Lower lobe of right lung (tissue), 2 donors: ENCODE measurements at places on chromosomes 3 and 15. TPM values are rescaled to one million over a fixed set of nuclear protein-coding genes. Genes with fewer than 3 reads are reported as not detected.

The SPATA12 gene
- 0.15 TPM for total RNA-seq

The MYEF2 gene
- total RNA-seq = 18.8 TPM

The GOLGA8T gene
- not detected for total RNA-seq

The ADGRG7 gene
- total RNA-seq = not detected

The DPPA2 gene
- total RNA-seq = not detected

The DAZL gene
- not detected for total RNA-seq

The STRIT1 gene
- not detected for total RNA-seq

The SEMA5B gene
- 0.71 TPM for total RNA-seq

The OIP5 gene
- total RNA-seq = 0.62 TPM

The RASSF1 gene
- 39.5 TPM for total RNA-seq

The AGTR1 gene
- 10.8 TPM for total RNA-seq

The ALDH1A2 gene
- total RNA-seq = 49.4 TPM

The AHSG gene
- total RNA-seq = not detected

The ELL3 gene
- 5.1 TPM for total RNA-seq

The SCN10A gene
- total RNA-seq = not detected

The CYFIP1 gene
- total RNA-seq = 153 TPM

The GOLGA6A gene
- total RNA-seq = not detected

The SNX1 gene
- total RNA-seq = 157 TPM

The PODXL2 gene
- 2.2 TPM for total RNA-seq

The NUP210 gene
- 22.2 TPM for total RNA-seq

The DHX36 gene
- 65.5 TPM for total RNA-seq

The MUC20 gene
- total RNA-seq = 14.3 TPM

The MKRN3 gene
- 0.41 TPM for total RNA-seq

The SEMA7A gene
- 4.6 TPM for total RNA-seq

The TYRO3 gene
- 17.3 TPM for total RNA-seq

The HCN4 gene
- 0.18 TPM for total RNA-seq

The RFX7 gene
- 17.2 TPM for total RNA-seq

The IGSF10 gene
- total RNA-seq = 30.9 TPM

The CX3CR1 gene
- 14.1 TPM for total RNA-seq

The CAND2 gene
- total RNA-seq = 6.4 TPM

The SST gene
- total RNA-seq = not detected

The CACNA1D gene
- total RNA-seq = 33.6 TPM

The GP5 gene
- 0.38 TPM for total RNA-seq

The ZBED2 gene
- 8.2 TPM for total RNA-seq

The WDR49 gene
- 13.9 TPM for total RNA-seq

The LRRC31 gene
- 1.1 TPM for total RNA-seq

The CATSPER2 gene
- total RNA-seq = 2.7 TPM

The FGD5 gene
- total RNA-seq = 85.0 TPM

The COPG1 gene
- 150 TPM for total RNA-seq

The TMCC1 gene
- total RNA-seq = 33.4 TPM

The TF gene
- 2.8 TPM for total RNA-seq

The LYZL4 gene
- total RNA-seq = not detected
